ENCODE measurements at places on chromosomes 6 and 20. TPM values are rescaled to one million over a fixed set of nuclear protein-coding genes. Genes with fewer than 3 reads are reported as not detected.

TP53TG5 gene
- 0.21 TPM for total RNA-seq

TNF gene
- total RNA-seq, result 4.3 TPM

FERMT1 gene
- total RNA-seq, result 69.5 TPM

KIFC1 gene
- 0.85 TPM for total RNA-seq

RAET1L gene
- total RNA-seq, result 2.3 TPM

TNNC2 gene
- total RNA-seq, result 0.43 TPM
